CD4-positive, alpha-beta T cell treated with Interleukin-21 for 1 hour (primary cell): ENCODE measurements at places on chromosomes 6 and 20.

GRCh38 chr6:161265554-161265953 is 8.3 kb downstream of the AGPAT4 start:
- DNase-seq: no peak

GRCh38 chr6:34475238-34475682 is 9.4 kb downstream of the PACSIN1 start:
- no peak for DNase-seq

GRCh38 chr6:140256248-140256647 is 881.8 kb upstream of the CITED2 start:
- no peak for DNase-seq

DNA sequence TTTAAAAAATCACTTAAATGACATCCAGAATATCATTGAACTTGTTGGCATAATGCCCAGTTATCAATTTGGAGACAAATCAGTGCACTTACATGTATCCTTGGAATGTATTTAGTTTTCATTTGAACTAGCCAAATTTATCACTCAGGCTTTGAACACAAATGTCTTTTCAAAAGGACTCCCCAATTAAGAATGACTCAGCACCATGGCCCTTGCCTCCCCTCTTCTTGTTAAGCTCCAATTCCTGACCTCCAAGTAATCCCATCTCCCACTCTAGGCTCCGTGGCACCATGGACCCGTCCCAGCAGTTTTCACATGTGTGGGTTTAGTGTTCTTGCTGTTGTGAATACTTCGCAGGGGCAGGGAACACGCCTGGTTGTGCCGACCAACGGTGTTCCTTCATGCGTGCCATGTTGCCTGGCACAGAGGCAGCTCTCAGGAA is 2.7 kb downstream of the AKAP12 start:
- DNase-seq: no peak

DNA sequence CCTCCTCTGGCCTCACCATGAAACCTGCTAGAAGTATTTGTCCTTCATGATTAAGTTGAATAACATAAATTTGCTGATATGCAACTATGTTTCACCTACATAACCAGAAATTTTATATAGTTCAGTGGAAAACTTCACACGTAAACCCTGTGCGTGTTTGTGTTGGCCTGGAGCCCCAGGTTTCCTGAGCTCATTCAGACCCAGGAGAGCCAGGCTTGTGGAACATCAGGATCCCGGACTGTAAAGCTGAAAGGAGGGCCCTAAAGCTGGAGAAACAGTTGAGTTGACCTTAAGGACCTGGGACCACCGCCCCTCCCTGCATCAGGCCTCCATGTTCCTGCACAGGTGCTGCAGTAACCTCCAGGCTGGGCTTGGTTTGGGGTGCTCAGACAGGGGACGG is 3.1 kb upstream of the SPATS1 start:
- no peak for DNase-seq

GRCh38 chr6:154852687-154853086 is 119.5 kb downstream of the SCAF8 start:
- no peak for DNase-seq

- DNase-seq: no peak
Measured at GRCh38 chr20:33296206-33296605, 13.2 kb downstream of the BPIFB1 start.

DNA sequence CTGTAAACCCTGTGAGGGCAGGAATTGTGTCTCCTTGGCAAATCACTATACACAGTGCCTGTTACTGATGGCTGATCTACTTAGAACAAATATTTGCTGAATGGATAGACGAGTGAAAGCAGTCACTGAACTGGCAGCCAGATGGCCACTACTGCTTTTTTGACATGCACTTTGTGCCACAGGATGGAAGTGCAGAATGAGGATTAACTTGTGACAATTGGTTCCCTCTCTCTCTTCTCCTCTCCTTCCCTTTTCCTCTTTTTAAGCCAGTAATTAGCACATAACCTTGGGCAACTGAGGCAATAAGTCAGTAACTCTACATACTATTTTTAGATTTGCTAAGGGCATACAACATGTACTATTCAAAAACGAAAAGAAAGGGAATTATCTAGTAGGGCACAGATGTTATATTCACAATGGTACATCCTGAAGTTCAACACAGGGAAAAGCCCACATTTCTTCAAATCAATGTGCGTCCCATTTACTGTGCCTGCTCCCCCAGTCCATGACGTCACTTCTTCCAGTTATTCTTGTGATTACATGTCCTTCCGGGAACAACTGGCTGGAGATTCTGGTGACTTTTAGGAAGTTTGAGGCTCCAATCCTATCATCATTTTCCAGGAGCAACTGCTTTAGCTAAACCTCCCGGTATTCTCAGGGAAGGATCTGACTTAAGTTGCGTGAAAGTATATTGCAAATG is 17.0 kb upstream of the RPS6KA2 start:
- no peak for DNase-seq

DNA sequence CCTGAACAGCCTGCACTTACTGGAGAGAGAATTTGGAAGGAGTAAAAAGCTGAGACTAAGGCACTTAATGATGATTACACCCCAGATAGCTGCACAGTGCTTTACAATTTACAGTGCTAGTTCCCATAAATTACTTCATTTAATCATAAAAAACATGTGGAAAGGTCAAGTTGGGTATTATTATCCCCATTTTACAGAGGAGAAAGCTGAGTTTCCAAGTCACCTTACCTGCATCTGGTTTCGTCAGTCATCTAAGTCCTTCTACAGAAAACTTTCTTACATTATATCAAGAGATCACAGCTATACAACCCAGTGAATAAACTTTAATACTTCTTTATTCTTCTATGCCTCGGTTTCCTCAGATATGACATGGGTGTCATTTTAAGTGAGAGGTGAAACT is 3.3 kb downstream of the PTPRK start:
- DNase-seq: no peak

GRCh38 chr20:58700823-58701222 is 8.2 kb downstream of the NPEPL1 start:
- no peak for DNase-seq

DNA sequence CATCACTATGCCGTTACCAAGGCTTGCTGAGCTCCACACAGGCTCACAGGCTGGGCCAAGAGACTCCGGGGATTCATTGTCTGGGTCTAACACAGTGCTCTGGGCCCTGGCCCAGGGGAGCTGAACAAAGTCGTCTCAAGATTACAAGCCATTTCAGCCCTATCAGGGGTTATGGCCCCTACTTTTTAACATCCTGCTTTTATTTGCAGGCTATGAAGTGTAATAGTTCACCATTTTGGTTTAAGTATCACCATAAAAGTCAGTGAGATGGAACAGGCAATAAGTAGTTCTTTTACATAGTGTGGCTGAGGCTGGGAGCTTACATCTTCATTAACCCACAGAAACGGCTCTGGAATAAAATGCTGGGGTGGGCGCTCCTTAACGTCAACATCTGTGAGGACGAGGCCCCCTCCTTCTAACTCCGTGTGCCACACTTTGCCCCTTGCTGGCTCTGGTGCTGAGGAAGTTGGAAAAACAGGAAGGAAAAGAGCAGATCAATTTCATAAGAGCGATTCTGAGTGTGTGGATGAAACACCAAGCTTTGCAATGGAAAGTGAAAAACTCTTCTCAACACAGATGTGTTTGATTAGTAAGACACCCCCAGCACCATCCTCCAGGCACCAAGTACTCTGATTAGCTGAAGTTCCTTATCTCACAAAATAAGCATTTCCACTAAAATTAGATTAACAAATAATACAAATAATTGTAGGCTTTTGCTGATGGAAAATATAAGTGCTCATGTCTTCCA is 447.3 kb downstream of the MAFB start:
- DNase-seq: no peak

DNA sequence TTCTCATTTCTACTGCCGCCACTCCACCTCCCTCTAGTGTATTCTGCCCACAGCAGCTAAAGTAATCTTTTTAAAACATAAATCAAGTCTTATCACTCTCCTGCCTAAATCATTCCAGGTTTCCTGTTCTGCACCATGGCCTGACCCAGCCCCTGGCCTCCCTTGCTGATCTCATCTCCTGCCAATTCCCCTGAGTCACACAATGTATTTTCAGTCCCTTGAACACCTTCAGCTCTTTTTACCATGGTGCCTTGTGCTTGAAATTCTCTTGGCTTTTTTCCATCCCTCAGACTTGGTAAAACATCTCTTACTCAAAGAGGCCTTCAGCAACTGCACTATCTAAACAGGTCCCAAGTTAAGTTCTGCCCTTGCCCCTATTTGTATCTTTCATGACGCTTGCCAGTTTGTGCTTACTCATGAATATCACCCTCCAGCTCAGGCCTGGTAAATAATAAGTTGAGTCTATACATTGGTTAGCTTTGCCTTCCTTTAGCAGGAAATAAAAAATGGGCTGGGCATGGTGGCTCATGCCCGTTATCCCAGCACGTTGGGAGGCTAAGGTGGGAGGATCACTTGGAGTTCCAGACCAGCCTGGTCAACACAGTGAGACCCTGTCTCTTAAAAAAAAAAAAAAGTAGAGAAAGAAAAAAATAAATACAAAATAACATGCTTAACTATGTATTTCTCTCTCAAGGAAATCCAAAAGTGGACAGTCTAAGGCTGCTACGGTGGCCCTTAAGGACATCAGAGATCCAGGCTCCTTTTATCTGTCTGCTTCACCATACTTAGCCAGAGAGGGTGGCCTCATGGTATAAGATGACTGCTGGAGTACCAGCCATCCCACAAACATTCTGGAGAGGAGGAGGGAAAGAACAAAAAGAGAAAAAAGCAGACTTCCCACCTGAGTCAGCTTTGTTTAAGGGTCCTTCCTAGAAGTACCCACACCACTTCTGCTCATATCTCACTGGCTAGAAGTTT is 62.2 kb downstream of the ARFGEF2 start:
- no peak for DNase-seq

DNA sequence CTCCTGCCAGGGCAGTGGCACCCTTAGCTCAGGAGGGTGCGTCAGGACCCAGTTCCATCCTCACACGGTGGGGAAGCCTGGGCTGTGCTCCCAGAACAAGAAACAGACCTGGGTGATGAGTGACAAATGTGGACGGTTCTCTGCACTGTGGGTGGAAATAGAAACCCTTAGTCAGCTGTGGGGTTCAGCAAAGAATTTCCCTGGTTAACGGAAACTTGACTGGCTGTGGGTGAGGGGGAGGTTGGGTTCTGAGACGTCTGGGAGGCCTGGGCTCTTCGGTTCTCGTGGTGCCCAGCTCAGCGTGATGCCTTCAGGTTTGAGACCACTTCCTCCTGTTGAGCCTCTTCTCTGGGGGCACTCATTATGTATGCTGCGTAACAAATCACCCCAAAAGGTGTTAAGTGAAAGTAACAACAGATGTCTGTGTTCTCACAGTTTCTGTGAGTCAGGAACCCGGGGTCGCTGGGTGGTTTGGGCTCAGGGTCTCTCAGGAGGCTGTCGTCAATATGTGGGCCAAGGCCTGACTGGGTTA is 53.1 kb upstream of the FAM83D start:
- peak; percentile 87 for DNase-seq

- no peak for DNase-seq
Measured at GRCh38 chr20:37142708-37143107, 36.4 kb upstream of the RPN2 start.

DNA sequence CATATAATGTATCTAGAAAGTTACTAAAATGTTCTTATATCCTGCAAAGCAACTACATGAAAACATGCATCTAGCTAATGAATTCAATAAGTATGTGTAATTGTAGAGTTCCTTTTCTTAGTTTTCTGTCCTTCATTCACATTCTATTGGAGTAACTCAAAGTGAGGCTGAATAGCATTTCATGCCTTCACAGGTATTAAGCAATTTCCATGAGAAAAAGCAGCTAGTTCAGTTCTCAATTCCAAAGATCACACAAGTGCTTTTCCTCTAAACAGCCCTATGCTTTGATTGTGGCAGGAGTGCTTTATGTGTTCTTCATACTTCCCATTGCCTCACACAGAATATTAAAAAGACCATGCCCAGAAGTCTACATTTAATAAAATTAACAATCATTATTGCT is 274.9 kb downstream of the RFPL4B start:
- no peak for DNase-seq

GRCh38 chr20:49646528-49646927 is 67.2 kb downstream of the B4GALT5 start:
- DNase-seq: no peak

DNA sequence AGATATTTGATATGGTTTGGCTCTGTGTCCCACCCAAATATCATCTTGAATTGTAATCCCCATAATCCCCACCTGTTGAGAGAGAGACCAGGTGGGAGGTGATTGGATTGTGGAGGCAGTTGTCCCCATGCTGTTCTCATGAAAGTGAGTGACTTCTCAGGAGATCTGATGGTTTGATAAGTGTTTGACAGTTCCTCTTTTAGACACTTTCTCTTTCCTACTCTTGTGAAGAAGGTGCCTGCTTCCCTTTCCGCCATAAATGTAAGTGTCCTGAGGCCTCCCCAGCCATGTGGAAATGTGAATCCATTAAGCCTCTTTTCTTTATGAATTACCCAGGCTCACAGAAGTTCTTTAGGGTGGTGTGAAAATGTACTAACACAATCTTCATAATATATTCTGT is 1404.0 kb upstream of the ADGRB3 start:
- DNase-seq: no peak

GRCh38 chr20:34074101-34074760 is 37.8 kb downstream of the EIF2S2 start:
- DNase-seq: no peak

DNA sequence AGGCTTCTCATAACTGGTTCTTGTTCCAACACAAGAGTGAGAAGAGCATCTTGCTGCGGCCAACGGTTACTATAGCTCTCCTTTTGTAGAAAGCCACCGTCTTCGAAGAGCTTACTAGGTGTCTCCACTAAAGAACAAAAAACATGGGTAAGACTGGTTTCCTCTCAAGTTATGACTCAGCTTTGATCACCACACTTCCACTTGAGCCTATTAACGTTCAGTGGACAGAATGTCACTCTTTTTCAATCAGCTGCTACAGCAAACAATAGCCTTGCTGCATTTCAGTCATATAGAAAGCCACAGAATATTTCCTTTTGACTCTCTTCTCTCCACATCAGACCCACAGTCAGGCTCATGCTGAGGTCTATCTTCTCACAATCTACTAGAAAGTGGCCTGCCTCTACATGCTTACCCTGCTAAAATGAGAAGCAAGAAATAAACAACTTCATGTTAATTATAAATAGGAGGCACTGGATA is 243.5 kb upstream of the PREP start:
- peak; percentile 71 for DNase-seq

DNA sequence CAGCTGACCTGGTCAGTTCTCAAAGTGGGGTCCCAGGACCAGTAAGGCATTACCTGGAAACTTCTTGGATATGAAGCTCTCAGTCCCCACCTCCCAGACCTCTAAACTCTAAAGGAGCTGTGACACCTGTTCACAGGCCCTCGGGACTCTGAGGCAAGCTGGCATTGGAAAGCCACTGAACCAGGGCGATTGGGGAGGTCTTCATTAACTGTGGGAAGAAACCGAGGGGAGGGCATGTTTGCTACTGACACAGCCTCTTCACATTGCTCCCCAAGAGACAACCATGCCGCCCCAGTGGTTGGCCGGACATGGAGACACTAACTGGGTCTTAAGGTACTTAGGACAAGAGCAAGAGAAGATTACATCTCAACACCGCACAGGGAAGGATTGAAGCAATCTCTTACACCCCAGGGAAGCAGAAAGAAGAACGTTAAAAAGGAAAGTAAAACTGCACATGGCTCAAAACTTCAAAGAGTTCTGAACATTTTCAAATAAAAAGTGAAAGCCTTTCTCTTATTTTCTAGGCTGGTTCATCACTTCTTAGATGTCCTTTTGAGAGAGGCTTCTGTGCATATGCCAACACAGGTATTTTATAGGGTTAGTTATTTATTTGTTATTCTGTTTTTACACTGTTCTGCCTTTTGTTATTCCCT is 210.0 kb upstream of the CST7 start:
- DNase-seq: peak; percentile 9
